ENCODE measurements at places on chromosomes 16 and 17.

- DNase-seq, result no peak
Observed at GRCh38 chr17:15892731-15893657, 51.9 kb upstream of the ADORA2B start.

- no peak for DNase-seq
Observed at GRCh38 chr17:2406903-2407790, 6.3 kb upstream of the MNT start.

DNA sequence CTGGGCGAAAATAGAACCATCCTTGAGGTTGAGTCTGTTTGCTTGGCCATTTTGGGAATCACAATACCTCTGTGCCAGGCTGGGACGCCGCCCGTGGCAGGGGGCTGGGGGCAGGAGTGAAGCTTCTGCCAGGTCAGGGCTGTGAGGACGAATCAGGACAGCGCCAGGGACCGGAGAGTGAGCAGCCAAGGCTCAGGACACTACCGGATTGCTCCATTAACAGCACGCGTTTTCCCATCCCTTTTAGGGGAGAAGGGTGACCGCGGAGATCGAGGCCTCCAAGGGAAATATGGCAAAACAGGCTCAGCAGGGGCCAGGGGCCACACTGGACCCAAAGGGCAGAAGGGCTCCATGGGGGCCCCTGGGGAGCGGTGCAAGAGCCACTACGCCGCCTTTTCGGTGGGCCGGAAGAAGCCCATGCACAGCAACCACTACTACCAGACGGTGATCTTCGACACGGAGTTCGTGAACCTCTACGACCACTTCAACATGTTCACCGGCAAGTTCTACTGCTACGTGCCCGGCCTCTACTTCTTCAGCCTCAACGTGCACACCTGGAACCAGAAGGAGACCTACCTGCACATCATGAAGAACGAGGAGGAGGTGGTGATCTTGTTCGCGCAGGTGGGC lies 23.4 kb downstream of the C1QTNF1 start:
- no peak for DNase-seq

DNA sequence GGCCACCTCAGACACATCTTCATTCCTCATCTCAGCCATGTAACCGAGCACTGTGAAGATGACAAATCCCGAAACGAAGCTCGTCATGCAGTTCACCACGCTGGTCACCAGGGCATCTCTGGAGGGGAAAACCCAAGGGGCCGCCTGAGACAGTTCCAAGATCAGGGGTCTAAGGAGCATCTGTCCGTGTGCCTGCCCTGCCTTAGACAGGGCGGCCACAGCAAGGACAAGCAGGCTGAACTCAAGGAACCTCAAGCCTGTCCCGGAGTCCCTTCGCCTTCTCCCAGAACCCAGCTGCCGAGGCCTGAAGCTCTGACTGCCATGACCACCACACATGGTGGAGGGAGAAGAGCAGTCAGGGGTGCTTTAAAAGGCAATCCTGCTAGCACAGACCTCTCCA lies 22.7 kb downstream of the SLC6A4 start:
- no peak for DNase-seq

DNA sequence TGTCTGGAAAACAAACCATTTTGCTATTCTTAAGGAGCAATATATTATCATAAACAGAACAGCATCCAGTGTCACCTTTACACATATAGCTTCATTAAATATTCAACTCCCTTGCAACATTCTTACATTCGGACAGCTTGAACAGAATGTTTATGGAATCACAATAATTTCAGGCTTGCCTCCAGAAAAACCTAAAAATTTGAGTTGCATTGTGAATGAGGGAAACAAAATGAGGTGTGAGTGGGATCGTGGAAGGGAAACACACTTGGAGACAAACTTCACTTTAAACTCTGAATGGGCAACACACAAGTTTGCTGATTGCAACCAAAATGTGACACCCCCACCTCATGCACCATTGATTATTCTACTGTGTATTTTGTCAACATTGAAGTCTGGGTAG lies 51.4 kb downstream of the TBC1D26 start:
- DNase-seq, result no peak

- DNase-seq, result no peak
Observed at GRCh38 chr16:10668322-10669045, 26.2 kb downstream of the TEKT5 start.

- DNase-seq, result no peak
Observed at GRCh38 chr17:44828919-44829522, 1.1 kb downstream of the GJC1 start.

DNA sequence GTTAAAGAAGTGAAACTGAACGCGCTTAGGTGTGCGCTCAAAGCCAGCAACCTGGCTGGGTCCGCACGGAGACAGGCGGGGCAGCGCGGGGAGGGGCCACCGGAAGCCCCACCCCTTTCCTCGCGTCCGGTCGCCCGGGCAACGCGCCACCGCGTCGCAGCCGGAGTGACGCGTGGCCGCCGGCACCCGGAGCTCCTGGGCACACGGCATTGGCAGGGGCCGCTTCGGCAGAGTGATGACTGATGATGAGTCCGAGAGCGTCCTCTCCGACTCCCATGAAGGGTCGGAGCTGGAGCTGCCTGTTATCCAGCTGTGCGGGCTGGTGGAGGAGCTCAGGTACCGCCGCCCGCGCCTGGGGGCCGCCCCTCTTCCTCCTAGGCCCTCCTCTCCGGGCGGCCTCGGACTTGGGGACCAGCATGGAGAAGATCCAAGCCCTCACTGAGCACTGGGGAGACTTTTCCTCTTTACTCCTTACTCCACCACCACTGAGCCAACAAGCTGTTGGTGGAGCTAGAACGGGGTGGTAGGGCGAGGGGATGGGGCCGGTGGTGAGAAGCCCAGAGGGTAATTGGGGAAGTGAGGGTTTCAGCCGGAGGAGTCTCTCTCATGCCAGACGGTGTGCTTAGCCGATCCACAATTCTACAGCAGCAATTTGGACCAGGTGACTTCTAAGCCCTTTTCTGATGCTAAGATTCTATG lies 44.9 kb downstream of the PRSS54 start:
- DNase-seq, result peak; percentile 76

GRCh38 chr16:81778861-81779535 lies at the start of gene PLCG2:
TSS of gene PLCG2 (plus strand) at chr16:81779291. CDS start at chr16:81785990, 6,699 bp downstream.
- DNase-seq, result peak; percentile 49

GRCh38 chr17:37833237-37833859 lies 88.5 kb upstream of the HNF1B start:
- DNase-seq, result no peak

GRCh38 chr17:47368262-47368661 lies 44.5 kb downstream of the EFCAB13 start:
- no peak for DNase-seq

GRCh38 chr16:4293822-4294457 lies 21.1 kb upstream of the TFAP4 start:
- DNase-seq, result peak; percentile 63

DNA sequence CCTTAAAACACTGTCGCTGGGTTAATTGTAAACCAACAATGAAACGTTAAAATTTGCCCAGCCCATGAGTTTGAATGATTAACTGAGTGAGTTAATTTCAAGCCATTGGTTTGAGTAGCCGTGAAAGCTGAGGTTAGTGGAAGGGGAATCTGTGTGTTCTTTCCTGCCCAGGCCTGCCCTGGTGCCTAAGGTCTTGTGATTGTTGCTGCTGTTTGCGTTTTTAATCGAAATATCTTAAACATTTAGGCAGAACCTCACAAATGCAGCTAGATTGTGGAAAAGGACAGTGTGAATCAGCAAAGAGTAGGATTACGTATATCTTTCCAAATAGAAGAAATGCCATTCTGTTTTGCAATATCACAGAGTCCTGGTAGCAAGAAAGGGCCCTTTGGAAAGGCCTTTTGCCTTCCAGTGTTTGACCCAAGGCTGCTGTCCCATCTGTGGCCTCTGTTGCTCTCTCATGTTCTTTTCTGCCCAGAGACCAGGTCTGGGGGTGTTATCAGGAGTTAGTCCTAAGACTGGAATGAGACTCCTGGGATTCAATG lies 113.8 kb downstream of the MSI2 start:
- DNase-seq, result no peak
